ENCODE measurements at places on chromosomes 5 and 9.
A peak's percentile ranks its signal among the peaks of the same experiment; 100 is the strongest.

GRCh38 chr5:172896465-172896864 lies 62.4 kb downstream of the ERGIC1 start:
- peak; percentile 77 for DNase-seq

- no peak for DNase-seq
Measured at GRCh38 chr5:120955795-120956194, 491.7 kb downstream of the PRR16 start.

- peak; percentile 76 for DNase-seq
Measured at GRCh38 chr5:91211997-91212713, 171.0 kb downstream of the ARRDC3 start.

- no peak for DNase-seq
Measured at GRCh38 chr5:139764886-139765408, 30.7 kb upstream of the PSD2 start.

GRCh38 chr9:121156263-121156731 lies 45.4 kb downstream of the RAB14 start:
- peak; percentile 71 for DNase-seq
